ENCODE measurements at places on chromosomes 11 and 22. TPM values are rescaled to one million over a fixed set of nuclear protein-coding genes. Genes with fewer than 3 reads are reported as not detected.

PRCP gene
- 35.4 TPM for total RNA-seq

FCHSD2 gene
- total RNA-seq, result 3.1 TPM

RELA gene
- total RNA-seq, result 28.4 TPM

SCGB1D2 gene
- total RNA-seq, result not detected

PAMR1 gene
- 1.7 TPM for total RNA-seq

CALCA gene
- total RNA-seq, result not detected

SLC5A1 gene
- under 0.01 TPM for total RNA-seq

ART5 gene
- total RNA-seq, result not detected

ANO1 gene
- not detected for total RNA-seq

PATE4 gene
- not detected for total RNA-seq

MS4A4A gene
- total RNA-seq, result not detected

DTX4 gene
- total RNA-seq, result 9.8 TPM

TMEM25 gene
- 1.3 TPM for total RNA-seq

LRRC4C gene
- under 0.01 TPM for total RNA-seq

ALDH3B1 gene
- 19.3 TPM for total RNA-seq
